Common myeloid progenitor, CD34-positive (primary cell): ENCODE measurements at places on chromosomes 12 and 14.
A peak's percentile ranks its signal among the peaks of the same experiment; 100 is the strongest.

GRCh38 chr14:90726656-90727055, 89.6 kb downstream of the TTC7B start:
- DNase-seq = no peak

GRCh38 chr14:70856851-70857495, 47.7 kb upstream of the MAP3K9 start:
- DNase-seq = no peak

- DNase-seq = peak; percentile 12
Observed at GRCh38 chr12:118164798-118165486, 29.0 kb downstream of the PEBP1 start.

- DNase-seq = no peak
Observed at GRCh38 chr14:100622224-100622623, 35.0 kb upstream of the BEGAIN start.

DNA sequence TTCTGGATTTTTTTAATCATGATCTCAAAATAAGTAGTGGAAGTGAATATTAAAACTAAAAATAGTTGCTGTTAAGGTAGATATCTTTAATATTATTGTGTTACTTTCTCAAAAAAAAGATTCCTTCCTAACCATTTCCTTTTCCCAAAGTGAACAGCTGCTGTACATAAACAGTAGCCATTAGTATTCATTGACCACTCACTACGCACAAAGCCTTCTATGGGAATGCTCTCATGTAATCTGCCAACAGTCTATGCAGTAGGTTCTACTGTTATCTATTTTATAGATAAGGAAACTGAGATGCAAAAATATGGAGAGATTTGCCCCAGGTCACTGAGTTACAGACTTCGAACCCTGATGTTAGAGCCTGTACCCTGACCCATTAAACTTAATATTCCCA, 32.1 kb downstream of the ZFP36L1 start:
- no peak for DNase-seq

DNA sequence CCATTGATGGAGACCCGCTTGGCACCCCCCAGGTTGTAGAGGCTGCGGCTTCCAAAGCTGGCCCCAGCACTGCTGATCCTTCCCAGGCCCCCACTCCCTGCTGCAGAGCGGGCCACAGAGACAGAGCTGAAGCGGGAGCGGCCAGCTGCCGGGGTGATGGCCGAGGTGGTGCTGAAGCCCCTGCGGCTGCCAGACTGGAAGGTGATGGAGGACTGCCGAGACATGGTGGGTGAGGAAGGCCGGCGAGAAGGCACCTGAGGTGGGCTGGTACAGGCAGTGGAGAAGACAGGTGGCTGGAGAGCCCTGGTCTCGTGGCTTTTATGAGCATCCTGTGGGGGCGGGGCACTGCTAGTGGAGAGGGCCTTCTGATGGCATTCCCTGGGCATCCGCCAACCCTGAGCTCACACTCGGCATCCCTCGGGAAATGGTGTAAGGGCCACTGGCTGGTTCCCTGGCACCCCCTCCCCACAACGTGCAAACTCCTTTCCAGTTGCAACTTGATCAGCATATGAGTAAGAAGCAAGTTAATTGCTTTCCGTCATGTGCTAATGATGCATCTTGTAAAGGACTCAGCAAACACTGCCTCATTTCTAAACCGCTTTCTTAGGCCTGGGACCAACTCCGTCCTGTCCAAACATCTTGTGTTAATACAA, at the start of gene KRT75:
TSS of gene KRT75 (minus strand) at position 291 of the 653 bp plus-strand sequence. CDS start at position 224, 67 bp downstream.
- no peak for DNase-seq

DNA sequence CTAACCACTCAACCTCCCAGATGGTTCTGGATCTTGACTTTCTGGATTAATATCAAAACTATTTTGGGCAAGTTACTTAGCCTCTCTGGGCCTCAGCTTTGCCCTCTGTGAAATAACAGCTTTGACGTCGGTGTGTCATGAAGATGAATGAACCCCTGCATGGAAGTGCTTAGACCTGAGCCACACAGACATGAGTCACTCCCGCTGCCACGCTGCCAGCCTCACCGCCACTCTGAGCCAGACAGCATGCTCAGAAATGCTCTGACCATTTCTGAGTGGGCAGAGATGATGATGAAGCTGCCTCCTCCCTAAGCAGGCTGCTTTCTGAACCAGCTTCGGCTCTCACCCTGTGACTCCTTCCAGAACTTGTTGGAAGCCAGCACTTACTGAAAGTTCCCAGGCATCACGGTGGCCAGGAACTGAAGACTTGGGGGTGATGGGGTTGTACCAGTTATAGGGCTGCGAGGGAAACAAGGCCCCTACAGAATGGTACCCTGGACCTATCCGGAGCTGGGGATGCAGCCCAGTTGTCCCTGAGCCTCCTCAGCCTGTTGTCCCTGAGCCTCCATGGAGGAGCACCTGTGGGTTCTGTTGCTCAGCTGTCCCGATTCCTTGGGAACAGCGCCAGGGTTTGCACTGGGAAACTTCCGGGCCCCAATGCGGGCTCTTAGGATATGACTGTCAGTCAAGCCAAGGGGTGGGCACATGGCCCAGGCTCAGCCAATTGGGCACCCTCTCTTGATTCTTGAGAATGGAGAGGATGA, 2.0 kb upstream of the CCDC197 start:
- DNase-seq = peak; percentile 39

DNA sequence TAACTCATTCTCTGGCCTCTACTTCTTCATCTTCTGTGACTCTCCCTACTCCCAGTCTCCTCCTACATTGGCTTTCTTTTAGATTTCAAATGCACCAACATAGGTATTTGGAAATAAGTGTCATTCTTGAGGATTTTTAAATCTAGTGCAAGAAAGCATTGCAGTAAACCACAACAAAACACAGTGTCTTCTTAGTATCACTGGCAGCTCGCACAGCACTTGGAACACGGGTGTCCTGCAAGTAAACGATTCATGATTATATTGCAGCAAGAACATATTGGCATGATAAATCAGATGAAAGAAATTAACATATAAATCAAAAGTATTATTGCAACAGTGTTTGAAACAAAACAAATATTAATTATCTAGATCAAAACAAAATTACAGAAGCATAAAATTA, 45.6 kb downstream of the MAGOHB start:
- DNase-seq = no peak

DNA sequence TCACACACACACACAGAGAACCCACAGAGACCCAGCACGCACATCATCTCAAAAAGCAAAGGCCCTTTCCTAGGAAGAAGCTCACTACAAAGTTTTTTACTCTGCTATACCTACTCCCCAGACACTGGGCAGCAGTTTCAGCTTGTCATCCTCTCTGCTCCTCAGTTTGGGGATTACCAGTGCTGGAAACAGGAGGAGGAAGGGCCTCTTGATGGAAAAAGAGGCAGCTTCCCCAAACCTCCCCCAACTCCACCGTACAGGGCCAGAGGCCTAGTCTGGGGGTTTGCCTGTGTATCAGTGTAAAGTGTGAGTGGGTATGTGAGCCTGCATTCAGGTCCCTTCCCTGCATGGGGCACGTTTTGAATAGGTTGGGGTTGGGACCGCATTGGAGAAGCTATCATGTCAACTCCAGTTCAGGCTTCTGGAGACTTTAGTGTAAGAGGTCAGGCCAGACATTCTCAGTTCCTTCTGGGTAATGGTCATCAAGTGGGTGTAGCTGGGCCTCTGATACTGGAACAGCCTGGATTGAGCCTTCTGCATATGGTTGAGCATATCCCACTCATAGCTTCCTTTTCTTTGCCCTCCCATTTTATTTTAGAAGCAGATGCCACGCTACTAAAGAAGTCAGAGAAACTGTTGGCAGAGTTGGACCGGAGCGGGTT, 1.2 kb downstream of the REM2 start:
- no peak for DNase-seq

- DNase-seq = no peak
Observed at GRCh38 chr12:132147423-132148367, 3.4 kb downstream of the NOC4L start.

DNA sequence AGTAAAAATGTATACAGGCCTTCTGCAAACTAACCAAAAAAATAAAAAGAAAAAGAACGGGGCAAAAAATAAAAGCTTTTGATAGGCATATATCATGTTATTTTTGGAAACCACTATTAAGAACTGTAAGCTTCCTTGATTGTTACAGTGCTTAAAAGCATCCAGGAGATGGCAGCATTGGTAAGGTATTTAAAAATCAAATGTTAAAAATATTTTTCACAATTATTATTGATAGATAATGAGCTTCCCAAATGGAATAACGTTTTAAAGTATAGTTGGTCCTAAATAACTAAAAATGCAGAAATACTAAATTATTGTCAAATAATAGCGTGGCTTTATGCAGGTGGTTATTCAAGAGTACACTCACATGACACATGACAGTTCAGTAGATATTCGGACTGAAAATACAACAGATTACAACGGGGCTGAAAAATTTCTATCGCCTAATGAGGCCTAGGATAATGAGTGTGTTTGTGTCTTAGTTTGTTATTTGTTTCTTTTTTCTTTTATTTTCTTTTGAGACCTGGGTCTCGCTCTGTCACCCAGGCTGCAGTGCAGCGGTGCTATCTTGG, 127.2 kb upstream of the ATF7IP start:
- peak; percentile 43 for DNase-seq

GRCh38 chr14:70919774-70920173, 12.5 kb downstream of the PCNX1 start:
- peak; percentile 24 for DNase-seq

DNA sequence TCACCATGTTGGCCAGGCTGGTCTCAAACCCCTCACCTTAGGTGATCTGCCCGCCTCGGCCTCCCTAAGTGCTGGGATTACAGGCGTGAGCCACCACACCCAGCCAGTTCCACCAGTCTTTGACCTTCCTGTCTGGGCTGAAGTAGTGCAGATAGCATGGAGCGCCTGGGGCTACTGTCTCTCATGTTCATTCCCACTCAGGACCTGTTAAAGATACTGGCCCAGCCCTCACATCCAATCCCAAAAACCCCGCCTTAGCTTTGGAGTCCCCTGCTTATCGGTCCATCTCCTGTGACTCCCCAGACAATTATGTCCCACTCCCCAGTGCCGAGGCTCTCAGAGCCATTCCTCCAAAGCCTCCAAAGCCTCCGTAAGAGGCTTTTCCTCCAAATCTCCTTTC, 12.0 kb upstream of the CELA1 start:
- no peak for DNase-seq

GRCh38 chr12:68831272-68831671, 23.3 kb downstream of the MDM2 start:
- no peak for DNase-seq

DNA sequence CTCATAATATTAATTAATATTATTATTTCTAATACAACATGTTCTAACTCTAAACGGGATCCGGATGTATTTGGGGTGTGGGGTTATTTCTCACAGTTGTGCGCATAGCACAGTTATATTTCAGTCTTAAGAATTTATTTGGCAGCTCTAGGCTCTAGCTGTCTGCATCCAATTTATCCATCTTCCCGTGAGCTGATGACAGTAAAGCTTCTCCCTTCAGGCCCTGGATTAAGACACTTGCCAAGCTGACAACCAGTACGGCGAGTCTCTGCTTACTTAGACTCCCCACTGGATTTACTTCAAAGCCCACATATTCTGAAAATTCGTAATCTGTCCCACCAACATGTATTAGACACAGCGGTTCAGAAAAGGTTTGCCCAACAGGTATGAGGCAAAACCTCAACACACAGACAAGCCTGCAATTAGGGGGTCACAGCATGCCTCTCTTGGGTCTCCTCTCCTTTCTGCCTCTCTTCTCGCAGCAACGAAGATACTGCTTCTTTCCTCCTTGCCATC, 232.9 kb upstream of the TMTC1 start:
- no peak for DNase-seq

GRCh38 chr12:47648056-47648579, 57.7 kb downstream of the RPAP3 start:
- DNase-seq = no peak

GRCh38 chr12:67534046-67534445, 114.5 kb upstream of the DYRK2 start:
- no peak for DNase-seq

DNA sequence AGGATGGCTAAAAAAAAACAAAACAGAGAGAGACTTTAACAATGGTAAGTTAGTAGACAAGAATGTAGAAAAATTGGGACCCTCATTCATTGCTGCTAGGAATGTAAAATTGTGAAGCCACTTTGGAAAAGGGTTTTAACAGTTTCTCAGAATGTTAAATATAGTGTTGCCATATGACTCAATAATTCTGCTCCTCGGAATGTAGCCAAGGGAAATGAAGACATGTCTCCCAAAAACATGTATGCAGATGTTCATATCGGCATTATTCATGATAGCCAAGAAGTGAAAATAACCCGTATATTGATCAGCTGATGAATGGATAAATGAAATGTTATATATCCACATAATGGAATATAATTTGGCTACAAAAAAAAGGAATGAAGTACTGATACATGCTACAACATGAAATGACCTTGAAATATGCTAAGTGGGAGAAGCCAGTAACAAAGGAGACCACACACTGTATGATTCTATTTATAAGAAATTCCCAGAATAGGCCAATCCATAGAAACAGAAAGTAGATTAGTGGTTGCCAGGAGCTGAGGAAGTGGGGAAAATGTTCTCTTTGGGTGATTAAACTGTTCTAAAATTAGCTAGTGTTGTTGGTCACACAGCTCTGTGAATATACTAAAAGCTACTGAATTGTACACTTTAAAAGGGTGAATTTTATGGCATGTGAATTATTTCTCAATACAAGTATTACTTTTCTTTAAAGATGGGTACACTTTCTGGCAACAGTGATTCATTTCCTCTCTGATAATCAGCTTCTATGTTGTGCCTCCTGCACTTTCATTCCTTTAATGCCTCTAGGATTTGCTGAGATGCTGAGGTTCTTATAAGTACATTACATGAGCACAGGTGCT, 132.5 kb downstream of the DAAM1 start:
- no peak for DNase-seq

- no peak for DNase-seq
Observed at GRCh38 chr14:100862277-100862676, 36.4 kb downstream of the MEG3 start.

- no peak for DNase-seq
Observed at GRCh38 chr12:24185782-24186181, 236.3 kb upstream of the SOX5 start.

- DNase-seq = no peak
Observed at GRCh38 chr12:91419809-91420208, 237.2 kb upstream of the DCN start.

DNA sequence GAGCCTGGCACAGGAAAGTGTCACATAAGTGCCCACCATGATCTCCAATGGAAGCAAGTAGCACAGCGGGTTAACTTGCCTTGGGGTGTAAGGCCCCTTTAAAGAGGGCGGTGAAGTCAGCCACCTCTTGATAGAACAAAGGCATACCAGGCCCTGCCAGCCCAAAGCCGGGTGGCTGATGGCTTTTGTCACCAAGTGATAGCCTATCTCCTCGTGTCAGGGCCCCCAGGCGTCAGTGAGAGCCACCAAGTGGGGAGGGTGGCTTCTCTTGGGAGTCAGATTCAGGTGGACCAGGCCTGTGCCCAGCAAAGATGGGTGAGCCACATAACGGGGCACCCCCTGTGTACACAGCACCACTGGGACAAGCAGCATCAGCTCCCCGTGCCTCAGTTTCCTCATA, 8.3 kb upstream of the MYL2 start:
- DNase-seq = no peak

- no peak for DNase-seq
Observed at GRCh38 chr12:121786440-121786825, 7.1 kb downstream of the RHOF start.
